Stimulated activated CD8-positive, alpha-beta memory T cell treated with anti-CD3 and anti-CD28 coated beads, Interleukin-15, amount 100 ng/mL, for 48 hours (primary cell): ENCODE measurements at places on chromosomes 5 and 9.

DNA sequence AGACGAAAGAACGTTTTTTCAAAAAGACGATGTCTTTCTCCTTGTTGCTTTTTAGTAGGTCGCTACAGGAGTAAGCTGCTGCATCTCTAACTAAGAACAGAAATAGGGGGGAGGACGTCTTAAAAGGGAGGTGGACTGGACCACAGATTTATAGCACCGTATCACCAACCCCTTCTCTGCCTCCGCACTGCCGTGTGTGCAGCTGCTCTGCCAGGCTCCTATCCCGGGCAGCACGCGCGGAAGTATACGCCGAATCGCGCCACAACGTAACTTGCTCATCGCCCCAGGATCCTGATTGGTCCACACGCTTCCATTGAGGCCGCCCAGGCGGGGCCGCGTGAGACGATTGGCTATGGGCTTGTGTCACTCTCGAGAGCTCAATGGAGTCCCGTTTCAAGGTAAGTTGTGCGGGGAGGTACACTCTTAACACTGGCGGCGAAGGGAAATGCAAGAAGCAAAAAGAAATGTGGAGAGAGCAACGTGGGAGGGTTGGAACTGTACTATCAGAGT lies at the start of gene ELAVL2:
Gene ELAVL2, minus strand, starts transcription at position 121 of the 510 bp plus-strand sequence. CDS start 64,006 bp downstream, outside the sequence.
- DNase-seq: peak; percentile 14

- DNase-seq: no peak
Measured at GRCh38 chr5:57429513-57430120, 53.0 kb downstream of the ACTBL2 start.

DNA sequence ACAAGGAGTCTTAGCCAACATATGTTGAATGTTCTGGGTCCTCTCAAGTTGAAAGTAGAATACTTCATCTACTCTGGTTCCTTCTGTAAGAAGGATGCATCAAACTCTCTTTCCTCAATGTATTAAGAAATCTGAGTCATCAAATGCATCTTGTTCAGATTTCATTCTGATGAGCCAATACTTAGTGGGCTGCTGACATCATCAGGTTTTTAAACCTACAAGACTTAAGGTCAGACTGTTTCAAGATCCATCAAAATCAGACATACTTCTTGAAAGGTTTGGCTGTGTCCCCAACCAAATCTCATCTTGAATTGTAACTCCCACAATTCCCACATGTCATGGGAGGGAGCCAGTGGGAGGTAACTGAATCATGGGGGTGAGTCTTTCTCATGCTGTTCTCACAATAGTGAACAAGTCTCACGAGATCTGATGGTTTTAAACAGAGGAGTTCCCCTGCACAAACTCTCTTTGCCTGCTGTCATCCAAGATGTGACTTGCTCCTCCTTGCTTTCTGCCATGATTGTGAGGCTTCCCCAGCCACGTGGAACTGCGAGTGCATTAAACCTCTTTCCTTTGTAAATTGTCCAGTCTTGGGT lies 168.8 kb downstream of the RAPGEF6 start:
- no peak for DNase-seq

DNA sequence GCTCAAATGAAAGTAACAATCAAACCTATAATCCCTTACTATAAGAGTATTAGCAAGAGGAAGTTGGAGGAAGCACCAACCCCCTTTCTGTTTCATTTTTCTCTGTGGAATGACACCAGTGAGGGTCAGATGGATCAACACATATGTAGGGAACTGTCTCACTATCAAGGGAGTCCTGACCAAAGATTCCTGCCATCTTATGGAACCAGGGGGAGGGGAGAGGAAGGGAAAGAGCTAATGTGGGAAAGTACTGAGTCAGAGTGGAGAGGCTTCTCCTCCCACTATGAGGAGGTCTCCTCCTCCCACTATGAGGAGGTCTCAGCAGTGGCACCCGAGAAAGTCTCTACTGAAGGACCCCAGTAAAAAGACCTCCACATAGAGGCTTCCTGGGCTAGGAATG lies 73.3 kb upstream of the PCSK1 start:
- no peak for DNase-seq

DNA sequence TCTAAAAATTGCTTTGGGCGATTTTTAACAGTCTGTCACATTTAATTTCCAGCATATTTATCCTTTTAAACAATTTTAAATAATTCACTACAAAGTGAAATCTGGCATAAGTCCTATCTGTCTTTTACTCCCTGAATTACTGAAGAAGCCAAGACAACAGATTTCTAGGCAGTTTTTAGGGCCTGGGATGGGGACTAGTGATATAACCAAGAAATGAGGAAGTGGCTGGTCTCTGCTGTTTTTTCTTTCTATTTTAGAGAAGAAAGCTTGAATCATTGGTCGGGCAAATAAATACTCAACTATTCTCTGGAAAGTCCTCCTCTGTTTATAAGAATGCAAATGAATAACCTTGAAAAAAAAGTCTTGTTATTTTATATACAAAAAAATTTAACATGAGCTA lies 79.7 kb upstream of the SSBP2 start:
- DNase-seq: no peak

DNA sequence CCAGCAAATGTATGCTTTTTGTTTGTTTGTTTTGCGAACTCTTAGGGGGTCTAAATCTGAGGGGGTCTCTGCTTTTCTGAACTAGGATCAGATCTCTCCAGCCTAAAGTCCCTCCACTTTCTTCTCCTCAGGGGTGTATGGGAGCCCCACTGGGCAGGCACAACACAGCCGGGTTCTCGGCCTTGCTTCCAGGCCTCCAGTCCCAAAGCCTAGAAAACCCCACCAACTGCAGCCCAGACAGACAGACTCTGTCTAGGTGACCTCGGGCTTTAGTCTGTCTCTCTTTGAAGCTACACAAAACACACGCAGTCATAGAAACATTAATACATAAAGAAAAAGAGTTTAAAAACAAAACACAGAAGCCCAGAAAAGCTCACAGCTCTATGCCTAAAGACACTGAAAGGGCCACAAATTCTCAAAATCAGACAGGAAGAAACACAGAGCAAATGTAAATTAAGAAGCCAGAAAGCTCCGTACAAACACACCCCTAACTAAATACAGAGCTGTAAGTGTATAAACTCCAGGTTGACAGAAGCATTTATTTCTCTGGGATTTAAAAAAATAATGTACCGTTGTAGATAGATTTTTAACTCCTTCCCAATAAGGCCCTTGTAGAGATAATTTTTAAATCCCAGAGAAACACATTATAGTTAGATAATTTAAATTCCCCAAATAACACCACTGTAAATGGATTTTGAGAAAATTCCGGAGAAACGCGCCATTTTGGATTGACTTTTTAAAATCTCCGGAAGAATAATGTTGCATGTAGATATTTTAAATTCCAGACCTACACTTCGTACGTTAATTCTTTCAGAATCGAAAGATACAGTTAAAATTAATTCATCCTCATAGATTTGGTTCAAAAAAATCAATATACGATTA lies 2.0 kb downstream of the PITX1 start:
- DNase-seq: no peak

- no peak for DNase-seq
Measured at GRCh38 chr9:8880060-8880459, 1080.5 kb upstream of the DMAC1 start.

DNA sequence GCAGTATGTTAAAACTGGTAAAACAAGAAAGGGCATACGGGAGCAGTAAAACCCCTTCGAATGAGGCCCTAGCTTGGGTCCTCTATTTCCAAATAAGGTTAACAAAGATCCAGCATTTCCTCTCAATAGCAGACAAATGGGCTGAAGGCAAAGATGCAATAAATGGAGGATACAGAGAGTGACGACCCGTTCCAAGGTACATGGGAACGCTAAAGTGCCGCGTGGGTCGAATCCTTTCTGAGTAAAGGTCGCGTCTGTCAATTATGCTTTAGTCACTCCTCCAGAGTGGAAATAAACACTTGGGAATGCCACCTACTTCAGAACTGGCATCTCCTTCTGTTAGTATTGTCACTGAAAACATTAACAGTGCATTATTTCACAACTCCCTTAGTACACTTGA lies 24.7 kb downstream of the ARL15 start:
- no peak for DNase-seq

DNA sequence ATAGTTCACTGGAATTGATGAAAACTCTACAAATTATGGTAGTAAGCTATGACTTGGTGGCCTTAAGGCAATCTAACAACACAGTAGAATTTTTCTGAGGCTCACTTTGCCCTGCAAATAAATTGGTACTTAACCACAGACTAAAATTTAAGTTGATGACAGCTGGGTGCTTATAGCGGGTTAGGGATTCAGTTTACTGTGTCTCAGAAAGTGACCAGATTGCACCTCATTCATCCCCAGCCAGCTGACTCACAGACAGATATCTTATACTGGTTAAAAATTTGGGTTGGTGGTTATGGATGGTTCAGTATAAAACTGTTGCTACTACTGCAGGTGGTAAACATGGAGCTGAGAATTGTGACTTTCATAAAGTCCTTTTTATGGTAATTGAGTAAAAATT lies 2.8 kb downstream of the CKS2 start:
- DNase-seq: no peak

DNA sequence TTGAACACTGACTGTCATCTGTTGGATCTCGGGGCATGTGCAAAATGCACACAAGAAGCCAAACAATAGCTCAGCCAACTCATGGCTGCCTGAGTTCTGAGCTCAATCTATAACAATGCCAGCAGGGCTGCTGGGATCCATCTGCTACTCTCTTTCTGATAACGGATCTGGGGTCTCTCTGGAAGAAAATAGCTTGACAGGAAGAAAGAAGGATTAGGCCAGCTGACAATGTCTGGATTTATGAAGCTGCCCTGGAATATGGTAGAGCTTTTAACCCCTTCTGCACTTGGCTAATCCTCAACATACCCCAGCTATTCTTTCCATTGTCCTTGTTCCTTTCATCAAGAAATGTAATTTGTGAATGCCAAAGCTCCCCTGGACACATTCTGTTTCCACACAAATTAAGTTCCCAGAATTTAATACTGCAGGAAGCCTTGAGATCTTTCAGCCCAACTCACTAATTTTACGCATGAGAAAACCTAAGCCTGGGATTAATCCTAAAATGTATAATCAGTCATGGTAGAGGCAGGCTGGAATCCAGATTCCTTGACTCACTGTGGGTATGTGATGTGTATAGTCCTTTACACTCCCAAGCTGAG lies 62.7 kb upstream of the PCA3 start:
- DNase-seq: no peak

- no peak for DNase-seq
Measured at GRCh38 chr5:67293226-67293625, 96.6 kb upstream of the CD180 start.

- DNase-seq: no peak
Measured at GRCh38 chr5:132771503-132771998, 5.5 kb downstream of the SEPTIN8 start.

DNA sequence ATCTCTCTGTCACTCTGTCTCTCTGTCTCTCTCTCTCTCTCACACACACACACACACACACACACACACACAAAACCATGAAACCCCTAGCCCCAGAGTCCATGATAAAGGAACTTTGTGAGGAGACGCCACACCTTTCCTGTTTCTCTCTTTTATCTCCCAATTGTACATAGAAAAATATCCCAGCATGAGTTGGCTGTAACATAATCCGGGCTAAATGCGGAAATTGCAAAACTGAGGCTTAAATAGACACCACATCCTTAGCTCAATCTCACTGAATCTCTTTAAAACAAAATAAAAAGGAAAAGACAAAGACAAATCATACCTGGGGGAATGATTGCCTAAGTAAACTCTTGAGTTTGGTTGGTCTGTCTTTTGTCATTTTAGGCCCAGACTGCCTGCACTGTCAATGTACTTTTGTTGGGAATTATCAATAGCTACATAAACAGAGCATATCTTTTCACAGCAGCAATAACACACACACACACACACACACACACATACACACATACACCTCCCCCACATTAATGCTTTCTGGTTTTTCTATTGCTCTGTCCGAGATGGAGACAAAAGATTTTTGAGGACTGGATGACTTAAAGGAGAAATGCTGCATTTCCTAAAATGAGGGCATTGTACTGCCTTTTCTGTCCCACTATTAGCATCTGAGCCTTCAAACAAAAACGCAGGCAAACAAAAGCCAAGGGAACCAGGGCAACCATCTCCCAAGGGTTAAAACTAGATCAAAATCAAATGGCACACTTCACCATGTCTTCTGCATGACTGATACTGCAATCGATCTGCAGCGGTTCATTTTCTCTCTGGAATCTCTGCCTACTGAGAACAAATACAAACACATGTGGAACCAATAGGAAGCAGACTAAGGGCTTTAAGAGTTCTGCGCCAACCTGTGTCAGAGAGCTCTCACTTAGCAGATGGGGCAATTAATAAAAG lies 321.5 kb downstream of the NFIB start:
- DNase-seq: no peak

DNA sequence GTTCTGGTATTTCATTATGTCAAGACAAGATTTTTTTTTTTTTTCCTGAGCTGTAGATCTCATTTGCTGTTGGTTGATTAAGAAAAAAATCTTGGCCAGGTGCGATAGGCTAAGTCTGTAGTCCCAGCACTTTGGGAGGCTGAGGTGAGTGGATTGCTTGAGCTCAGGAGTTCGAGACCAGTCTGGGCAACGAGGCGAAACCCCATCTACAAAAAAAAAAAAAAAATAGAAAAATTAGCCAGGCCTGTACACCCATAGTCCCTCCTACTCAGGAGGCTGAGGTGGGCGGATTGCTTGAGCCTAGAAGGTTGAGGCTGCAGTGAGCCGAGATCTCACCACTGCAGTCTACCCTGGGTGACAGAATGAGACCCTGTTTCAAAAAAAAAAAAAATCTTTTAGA lies 12.2 kb downstream of the CDC42SE2 start:
- no peak for DNase-seq

DNA sequence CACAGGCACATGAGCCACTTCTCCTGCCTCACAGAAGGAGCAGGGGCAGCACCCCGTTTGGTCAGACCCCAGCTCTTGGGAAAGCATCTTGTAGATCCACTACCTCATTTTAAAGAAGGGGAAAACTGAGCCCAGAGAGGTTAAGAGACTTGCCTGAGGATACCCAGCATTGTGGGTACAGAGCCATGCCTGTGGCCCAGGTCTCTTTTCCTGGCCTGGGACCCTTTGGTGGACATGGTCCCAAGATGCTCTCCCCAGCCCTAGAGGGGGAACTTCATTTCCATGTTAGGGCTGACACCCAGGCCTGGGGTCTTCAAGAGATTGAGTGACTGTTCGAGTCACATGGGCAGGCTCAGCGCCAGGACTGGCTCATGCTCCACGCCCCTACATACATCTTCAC lies 64.2 kb downstream of the NEK6 start:
- DNase-seq: no peak

- no peak for DNase-seq
Measured at GRCh38 chr5:150576449-150576949, 64.0 kb upstream of the SYNPO start.

- no peak for DNase-seq
Measured at GRCh38 chr9:69925452-69925851, 104.8 kb downstream of the CFAP95 start.

- DNase-seq: no peak
Measured at GRCh38 chr5:71828291-71829040, 109.4 kb downstream of the CARTPT start.

- no peak for DNase-seq
Measured at GRCh38 chr9:4661165-4661564, 929 bp upstream of the PLPP6 start.

DNA sequence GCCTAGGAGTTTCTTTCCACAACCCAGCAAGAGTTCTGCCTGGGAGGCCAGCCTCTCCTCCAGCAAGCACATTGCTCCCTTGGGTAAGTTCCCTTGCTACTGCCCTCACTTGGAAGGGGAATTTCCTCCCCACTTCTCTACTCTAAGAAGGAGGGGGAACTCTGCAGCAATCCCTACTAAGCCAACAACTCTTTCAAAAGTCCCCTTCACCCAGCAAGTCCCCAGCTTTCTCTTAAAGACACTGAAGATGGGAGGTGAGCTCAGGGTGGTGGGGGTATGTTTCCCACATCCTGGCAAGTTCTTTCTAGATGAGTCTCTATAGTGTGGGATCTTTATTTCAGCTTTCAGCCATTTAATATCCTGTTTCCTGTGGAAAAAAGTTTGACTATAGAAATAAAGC lies 49.0 kb downstream of the PDE8B start:
- no peak for DNase-seq
